ENCODE measurements at places on chromosomes 2 and 18.
A peak's percentile ranks its signal among the peaks of the same experiment; 100 is the strongest.

DNA sequence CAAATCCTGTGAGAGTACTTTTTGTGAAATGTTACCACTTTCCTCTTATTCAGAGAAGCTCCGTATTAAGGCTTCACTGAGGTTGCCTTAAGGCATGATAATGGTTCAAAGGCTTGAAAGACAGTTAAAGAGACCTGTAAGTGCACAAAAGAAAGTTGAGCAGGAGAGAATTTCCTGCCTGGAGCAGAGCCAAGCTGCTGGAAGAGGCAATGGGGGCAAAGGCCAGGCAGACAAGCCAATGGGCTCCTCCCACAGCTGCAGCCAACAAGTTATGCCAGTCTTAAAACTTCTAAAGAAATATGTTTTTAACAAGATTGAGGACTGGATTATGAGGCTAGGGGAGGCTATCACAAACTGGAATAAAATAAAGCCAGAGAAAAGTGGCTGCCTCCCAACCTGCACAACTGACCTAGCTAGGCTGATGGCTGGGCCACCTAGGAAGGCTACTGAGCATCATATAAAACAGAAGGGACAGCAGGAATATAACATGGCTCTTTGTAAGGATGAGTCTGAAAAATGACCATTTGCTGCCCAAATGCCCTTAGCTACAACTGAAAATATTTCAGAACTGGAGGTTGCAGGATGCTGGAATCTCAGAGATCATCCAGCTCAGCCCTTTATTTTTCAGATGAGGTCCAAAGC is 2.1 kb downstream of the IL1B start:
- no peak for DNase-seq

DNA sequence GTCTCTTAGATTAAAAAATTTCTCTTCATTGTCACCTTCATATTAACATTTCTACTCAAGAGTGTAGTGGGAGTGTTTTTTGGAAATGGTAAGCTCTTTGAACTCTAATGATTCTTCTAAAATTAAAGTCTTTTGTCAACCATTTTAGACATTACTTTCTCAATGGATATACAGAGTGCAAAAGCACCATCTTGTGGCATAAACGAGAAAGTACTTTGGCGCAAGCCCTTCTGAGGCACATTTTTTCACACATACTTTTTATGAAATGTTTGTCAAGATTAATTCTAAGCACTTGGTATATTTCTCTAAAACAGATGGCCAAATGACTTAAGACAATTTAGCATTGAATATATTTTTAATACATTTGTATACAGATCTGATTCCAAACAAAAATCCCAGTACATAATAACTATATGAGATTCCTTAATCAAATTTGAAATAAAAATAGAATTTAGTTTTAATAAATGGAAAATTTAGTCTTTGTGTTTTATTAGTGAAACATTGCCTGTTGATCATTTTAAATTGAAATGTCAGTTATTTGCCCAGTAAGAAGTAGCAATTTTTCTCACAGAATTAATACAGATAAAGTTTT is 63.3 kb upstream of the GALNT5 start:
- no peak for DNase-seq

- no peak for DNase-seq
Observed at GRCh38 chr18:79632765-79633164, 46.8 kb upstream of the CTDP1 start.

DNA sequence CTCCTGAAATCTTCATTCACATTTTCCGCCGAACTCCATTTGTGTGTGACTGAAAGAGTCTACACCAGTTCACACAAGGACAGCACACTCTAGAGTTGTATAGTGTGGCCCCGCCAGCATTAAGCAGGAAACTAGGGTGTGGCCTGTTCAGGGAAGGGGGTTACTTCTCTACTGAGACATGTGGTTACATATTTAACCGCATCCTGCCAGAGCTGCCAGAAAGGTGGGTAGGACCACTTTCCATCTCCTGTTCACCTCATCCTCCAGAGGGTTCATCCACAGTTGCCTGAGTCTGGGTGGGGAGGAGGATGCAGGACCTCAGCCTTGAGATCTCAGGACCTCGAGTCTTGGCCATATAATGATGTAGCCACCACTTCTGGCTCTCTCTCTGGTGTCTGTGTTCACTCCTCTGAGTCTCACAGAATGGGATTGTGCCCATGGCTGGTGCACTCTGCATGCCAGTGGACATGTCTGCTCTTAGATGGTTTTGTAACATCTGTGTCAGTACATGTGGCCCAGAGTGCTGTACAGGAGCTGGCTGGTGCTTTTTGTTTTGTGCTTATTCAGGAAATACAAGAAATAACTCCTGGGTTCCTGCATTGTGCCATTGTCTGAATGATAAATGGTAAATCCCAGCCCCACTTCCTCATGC is 7.7 kb upstream of the SP140L start:
- peak; percentile 77 for DNase-seq

- DNase-seq: peak; percentile 12
Observed at GRCh38 chr2:181036848-181037603, 56.6 kb downstream of the UBE2E3 start.

DNA sequence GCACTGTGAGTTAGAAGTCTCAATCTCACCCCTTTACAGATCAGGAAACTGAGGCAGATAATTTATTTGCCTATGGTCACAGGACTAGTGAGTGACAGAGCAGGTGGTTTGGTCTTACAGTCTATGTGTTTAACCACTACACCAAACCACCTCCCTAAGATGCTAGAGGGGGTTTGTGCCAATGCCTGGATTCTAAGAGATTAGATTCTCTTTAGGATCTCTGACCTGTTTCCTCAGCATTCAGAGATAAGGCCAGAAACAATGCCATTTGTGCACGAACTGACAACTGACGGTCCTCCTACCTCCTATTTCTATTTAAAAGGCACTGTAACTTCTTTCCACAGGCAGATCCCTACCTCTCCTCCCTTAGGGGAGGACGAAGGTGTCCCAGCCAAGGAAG is 2.3 kb upstream of the SLC20A1 start:
- no peak for DNase-seq

- DNase-seq: no peak
Observed at GRCh38 chr2:99771681-99772333, 282.0 kb upstream of the REV1 start.

GRCh38 chr2:59684116-59684770 is 869.2 kb downstream of the BCL11A start:
- DNase-seq: no peak

DNA sequence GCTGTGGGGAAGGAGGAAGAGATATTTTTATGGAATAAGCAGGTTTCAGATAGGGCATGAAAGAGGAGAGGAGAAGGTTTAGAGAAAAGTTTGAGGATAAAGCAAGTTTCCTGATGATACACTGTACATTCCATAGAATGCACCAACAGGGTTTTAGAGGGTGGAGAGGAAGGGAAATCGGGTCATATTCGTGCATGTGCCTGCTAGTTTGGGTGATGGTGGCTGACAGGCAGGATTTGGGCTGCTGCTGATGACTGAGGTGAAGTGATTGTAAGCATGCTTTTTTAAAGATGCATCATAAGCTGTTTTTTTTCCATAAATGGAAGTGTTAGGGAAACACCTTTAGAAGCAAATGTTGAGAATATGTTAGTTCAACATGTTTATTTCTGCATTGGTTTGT is 68.8 kb downstream of the PMAIP1 start:
- DNase-seq: no peak

DNA sequence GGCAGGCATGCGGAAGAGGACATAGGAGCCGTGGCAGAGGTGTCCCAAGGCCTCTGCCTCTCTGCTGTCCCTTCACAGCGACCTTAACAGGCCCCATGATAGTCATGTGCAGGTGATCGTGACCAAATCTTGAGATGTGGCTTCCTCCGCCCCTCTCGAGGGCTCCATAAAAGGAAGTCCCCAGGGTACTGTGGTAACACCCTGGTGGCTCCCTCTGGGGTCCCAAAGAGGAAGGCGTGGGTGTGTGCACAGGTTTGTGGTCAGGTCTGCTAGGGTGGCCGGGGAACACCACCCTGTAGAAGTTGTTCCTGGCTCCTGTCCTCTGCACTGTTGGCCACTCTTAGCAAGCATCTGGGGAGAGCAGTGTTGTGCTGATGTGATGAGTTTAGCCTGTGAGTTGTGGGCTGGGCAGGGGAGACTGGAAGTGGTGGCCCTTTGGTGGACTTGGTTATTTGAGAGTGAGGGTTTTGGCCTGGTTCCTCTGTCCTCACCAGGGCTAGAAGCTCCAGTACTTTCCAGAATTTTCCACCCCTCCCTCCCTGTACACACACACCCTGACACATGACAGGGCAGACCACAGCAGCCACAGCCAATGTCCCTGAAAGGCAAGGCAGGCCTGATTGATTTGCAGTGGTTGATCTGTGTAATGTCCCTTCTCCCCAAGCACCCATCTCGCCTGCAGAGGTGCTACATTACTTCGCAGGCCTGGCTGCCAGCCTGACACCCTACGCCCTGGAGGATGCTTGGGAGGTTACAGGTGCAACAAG is 68.9 kb upstream of the BOD1L2 start:
- peak; percentile 43 for DNase-seq

DNA sequence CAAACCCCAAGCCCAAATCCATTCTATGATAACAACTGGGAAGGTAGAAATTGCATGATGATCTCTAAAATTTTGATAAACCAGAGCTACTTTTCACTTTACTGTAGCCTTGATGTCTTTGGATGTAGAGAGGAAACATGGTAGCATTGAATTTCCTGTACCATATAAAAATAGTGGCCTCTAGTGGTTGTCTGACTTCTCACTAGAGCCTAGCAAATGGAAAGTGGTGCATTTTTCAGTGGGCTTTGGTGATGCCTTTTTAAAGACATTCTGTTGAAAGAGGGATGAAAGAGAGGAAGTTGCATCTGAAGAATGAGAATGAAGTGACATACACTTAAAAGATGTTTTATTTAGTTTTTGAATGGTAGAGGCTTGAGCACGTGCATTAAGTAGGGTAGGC is 662.2 kb downstream of the XIRP2 start:
- no peak for DNase-seq

GRCh38 chr2:220703279-220703678 is 868.8 kb downstream of the EPHA4 start:
- no peak for DNase-seq

GRCh38 chr2:227043981-227044380 is 120.0 kb downstream of the COL4A4 start:
- no peak for DNase-seq

GRCh38 chr18:27400001-27400400 is 214.9 kb upstream of the CHST9 start:
- DNase-seq: no peak

DNA sequence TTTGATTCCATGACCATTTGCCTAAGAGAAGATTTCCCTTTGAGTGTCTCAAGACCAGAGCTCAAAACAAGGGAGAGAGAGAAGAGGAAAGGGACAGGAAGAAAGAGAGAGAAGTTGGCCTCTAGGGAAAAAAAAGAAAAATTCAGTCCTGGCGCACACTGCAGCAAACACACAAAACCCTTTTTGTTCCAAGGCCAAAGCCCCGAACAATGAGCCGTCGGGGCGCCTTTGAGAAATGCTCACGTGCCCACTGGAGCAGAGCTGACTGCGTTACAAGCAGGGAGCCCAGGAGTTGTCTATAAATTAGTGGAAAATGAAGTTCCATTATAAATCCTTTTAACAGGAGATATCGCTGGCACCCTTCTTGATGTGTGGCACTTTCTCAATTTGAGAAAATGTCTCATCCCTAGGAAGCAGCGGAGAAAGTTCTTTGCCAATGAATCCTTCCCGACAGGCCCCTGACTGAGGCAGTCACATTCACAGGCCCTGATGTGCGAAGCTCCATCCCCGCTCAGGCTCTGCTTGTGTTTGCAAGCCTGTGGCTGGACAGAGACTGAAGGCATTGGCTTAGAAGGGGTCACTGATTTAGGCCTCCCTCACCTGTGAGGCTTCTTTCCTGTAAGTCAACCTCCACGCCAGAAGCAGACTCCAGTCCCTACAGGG is 32.1 kb upstream of the NCKAP5 start:
- no peak for DNase-seq

Data from immature natural killer cell (primary cell).